ENCODE measurements at places on chromosomes 4 and X.

DNA sequence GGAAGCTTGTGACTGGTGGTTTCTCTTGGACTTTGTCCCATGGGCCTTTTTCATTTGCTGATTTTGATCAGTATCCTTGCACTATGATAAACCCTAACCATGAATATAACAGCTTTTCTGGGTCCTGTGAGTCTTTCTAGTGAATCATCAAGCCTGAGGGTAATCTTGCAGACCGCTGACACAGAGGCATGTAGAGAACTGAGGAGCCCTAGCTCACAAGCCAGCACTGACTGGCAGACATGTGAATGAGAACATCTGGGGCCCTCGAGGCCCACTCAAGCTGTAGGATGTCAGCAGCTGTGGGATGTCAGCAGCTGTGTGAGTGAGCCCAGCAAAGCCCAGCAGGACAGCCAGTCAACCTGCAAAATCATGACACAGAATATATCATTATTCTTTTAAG, 36.7 kb downstream of the HMGB3 start:
- no peak for DNase-seq

DNA sequence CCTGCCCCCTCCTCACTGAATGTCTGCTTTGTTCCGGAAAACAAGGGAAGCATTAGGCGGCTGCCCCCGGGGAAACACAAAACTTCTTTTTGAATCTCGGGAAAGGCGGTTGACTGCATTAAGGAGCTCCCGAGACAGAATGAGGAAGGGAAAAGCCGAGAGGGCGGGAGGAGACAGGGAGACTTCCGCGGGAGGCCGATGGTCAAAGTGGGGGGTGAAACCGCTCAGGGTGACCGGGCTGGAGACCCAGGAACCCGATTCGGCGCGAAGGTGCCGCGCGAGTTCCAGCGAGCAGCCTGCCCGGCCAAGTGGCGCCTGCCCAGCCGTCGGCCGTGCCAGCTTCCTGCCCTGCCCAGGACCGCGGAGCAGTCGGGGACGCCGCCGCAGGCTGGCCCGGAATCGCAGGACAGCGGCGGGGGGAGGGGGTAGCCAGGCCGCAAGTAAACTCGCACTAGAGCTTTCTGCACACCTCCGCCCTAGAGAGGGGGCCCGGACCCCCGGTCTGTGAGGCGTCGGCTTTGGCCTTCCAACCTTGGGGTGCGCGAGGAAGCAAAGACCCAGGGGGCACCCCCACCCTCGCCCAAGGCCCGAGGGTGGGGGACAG, 55.1 kb upstream of the BCOR start:
- DNase-seq: no peak

DNA sequence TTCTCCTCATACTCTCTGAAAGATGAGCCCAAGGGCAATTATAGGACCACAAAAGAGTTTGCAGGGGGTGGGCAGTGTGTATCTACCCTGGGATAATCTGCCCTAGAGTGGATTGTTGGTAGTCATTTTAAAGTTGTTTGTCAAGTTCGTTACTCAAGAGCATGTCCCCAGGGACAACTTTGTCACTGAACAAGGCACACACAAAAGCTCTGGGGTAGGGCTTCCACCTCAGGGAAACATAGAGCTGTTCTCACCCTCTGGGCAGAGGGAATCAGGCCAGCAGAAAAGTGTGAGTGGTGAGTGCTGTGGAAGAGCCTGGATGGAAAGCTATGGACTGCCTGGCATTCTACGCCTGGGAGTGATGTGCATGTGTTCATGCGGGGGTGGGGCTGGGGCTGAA, 23.3 kb upstream of the LEF1 start:
- DNase-seq: no peak

GRCh38 chr4:41408859-41409593, 128.9 kb upstream of the LIMCH1 start:
- DNase-seq: no peak

- peak; percentile 67 for DNase-seq
Observed at GRCh38 chr4:48033825-48034413, 17.3 kb downstream of the NIPAL1 start.

- no peak for DNase-seq
Observed at GRCh38 chr4:11158971-11159370, 269.7 kb downstream of the HS3ST1 start.

GRCh38 chr4:161252520-161253141, 911.2 kb downstream of the FSTL5 start:
- DNase-seq: no peak

Measured in activated CD4-positive, alpha-beta T cell treated with anti-CD3 and anti-CD28 coated beads, Interleukin-2, amount 10 ng/mL, durations not matched to agents 7 days and 5 days (primary cell).